ENCODE measurements at places on chromosomes 3 and 15. TPM values are rescaled to one million over a fixed set of nuclear protein-coding genes. Genes with fewer than 3 reads are reported as not detected.

DNA sequence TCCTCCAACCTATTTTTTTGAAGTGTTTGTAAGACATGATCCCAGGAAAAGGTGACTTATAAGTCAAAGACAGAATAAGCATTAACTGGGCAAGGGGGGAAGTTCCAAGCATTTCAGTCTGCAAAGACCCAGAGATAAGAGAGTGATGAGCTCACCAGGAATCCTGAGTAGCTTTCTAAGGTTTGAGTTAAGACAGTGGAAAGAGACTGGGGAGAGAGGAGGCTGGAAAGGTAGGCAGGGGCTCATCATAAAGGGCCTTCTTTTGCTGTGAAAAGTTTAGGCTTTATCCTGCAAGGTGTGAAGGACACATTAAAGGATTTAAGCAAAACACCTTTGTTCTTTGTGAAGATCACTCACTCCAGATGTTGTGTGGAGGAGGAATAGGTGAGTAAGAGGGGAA is 438.8 kb downstream of the CHL1 start:
- H3K36me3 ChIP-seq, result no peaks in the 10 kb centered on the region
- no peak for DNase-seq
- H3K27ac ChIP-seq, result no peak overlapping the region
- no peaks in the 10 kb centered on the region for H3K4me1 ChIP-seq

DNA sequence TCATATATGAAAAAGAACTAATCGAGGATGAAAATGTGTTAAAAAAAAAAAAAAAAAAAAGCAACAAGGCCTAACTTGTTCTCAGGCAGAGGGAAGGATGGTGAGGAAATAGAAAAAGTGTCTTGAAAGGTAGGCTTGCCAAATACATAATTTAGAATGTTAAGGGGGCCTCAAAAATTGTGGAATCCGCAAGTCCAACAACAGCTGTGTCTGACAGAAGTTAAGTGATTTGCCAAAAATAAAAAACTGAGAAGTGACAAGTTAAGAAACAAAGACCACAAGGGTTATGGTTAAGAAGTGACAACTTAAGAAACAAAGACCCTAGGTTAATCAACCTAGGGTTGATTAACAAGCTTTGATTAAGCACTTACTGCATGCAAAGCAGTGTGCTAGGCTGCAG is 110.6 kb downstream of the P2RY1 start:
- H3K27ac ChIP-seq, result no peak overlapping the region
- H3K4me1 ChIP-seq, result no peaks in the 10 kb centered on the region
- no peak overlapping the region for H3K4me3 ChIP-seq
- H3K27me3 ChIP-seq, result no peaks in the 10 kb centered on the region
- no peaks in the 10 kb centered on the region for H3K36me3 ChIP-seq
- DNase-seq, result no peak

- H3K27ac ChIP-seq, result no peak overlapping the region
- no peak overlapping the region for H3K4me3 ChIP-seq
- DNase-seq, result no peak
- H3K4me1 ChIP-seq, result peaks cover 4% of the 10 kb centered on the region
- H3K36me3 ChIP-seq, result no peaks in the 10 kb centered on the region
- no peaks in the 10 kb centered on the region for H3K27me3 ChIP-seq
Measured at GRCh38 chr3:123657568-123657967, 72.7 kb upstream of the HACD2 start.

- no peak for DNase-seq
- H3K27ac ChIP-seq, result no peak overlapping the region
- no peaks in the 10 kb centered on the region for H3K27me3 ChIP-seq
Measured at GRCh38 chr3:53011324-53011723, 34.5 kb downstream of the SFMBT1 start.

- DNase-seq, result no peak
- no peaks in the 10 kb centered on the region for H3K27me3 ChIP-seq
- H3K4me1 ChIP-seq, result no peaks in the 10 kb centered on the region
- H3K27ac ChIP-seq, result no peak overlapping the region
- H3K36me3 ChIP-seq, result no peaks in the 10 kb centered on the region
Measured at GRCh38 chr3:16113704-16114103, 60.8 kb upstream of the GALNT15 start.

The CCNB2 gene
- polyA plus RNA-seq, result 0.53 TPM

The CHRNB4 gene
- polyA plus RNA-seq, result not detected

DNA sequence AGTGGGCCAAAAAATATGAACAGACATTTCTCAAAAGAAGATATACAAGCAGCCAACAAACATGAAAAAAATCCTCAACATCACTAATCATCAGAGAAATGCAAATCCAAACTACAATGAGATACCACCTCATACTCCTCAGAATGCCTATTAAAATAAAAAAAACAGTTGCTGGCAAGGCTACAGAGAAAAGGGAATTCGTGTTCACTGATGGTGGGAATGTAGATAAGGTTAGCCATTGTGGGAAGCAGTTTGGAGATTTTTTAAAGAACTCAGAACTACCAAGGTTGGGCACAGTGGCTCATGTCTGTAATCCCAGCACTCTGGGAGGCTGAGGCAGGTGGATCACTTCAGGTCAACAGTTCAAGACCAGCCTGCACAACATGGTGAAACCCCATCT is 27.8 kb upstream of the C15orf40 start:
- H3K4me1 ChIP-seq, result no peaks in the 10 kb centered on the region
- H3K27ac ChIP-seq, result no peak overlapping the region
- H3K4me3 ChIP-seq, result no peak overlapping the region
- DNase-seq, result no peak
- H3K36me3 ChIP-seq, result peaks cover 33% of the 10 kb centered on the region

GRCh38 chr3:54985856-54986255 is 58.0 kb upstream of the LRTM1 start:
- H3K27me3 ChIP-seq, result no peaks in the 10 kb centered on the region
- DNase-seq, result no peak
- peaks cover 58% of the 10 kb centered on the region for H3K4me1 ChIP-seq
- no peak overlapping the region for H3K4me3 ChIP-seq
- peaks cover 16% of the 10 kb centered on the region for H3K36me3 ChIP-seq
- peak overlapping the region; percentile 61 for H3K27ac ChIP-seq

The SHC4 gene
- not detected for polyA plus RNA-seq

- DNase-seq, result no peak
- H3K4me1 ChIP-seq, result no peaks in the 10 kb centered on the region
- H3K27ac ChIP-seq, result no peak overlapping the region
- H3K27me3 ChIP-seq, result no peaks in the 10 kb centered on the region
- H3K4me3 ChIP-seq, result no peak overlapping the region
- no peaks in the 10 kb centered on the region for H3K36me3 ChIP-seq
Measured at GRCh38 chr3:65814845-65815578, 223.7 kb downstream of the MAGI1 start.

DNA sequence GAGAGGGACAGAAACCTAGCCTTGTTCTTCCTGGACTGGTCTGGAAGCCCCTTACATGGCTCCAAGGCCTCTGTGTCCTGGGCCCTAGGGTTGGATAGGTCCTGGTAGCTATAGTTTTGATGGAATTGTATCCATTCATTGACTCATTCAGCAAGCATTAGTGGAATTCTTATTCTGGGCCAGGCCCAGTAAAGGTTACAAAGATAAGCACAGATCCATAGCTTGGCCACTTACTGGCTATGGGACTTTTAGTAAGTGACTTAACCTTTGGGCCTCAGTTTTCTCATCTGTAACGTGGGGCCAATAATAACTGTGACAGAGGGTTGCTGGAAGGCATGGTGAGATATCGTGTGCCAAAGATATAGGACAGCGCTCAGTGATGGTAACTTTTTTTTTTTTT is 13.6 kb upstream of the DAG1 start:
- no peak overlapping the region for H3K27ac ChIP-seq
- no peak for DNase-seq
- no peak overlapping the region for H3K4me3 ChIP-seq

The EXD1 gene
- not detected for polyA plus RNA-seq

The CRYGS gene
- polyA plus RNA-seq, result 0.25 TPM

GRCh38 chr15:94856267-94856854 is 625.0 kb downstream of the MCTP2 start:
- no peak overlapping the region for H3K4me3 ChIP-seq
- H3K27ac ChIP-seq, result no peak overlapping the region
- no peak for DNase-seq
- H3K4me1 ChIP-seq, result no peaks in the 10 kb centered on the region

DNA sequence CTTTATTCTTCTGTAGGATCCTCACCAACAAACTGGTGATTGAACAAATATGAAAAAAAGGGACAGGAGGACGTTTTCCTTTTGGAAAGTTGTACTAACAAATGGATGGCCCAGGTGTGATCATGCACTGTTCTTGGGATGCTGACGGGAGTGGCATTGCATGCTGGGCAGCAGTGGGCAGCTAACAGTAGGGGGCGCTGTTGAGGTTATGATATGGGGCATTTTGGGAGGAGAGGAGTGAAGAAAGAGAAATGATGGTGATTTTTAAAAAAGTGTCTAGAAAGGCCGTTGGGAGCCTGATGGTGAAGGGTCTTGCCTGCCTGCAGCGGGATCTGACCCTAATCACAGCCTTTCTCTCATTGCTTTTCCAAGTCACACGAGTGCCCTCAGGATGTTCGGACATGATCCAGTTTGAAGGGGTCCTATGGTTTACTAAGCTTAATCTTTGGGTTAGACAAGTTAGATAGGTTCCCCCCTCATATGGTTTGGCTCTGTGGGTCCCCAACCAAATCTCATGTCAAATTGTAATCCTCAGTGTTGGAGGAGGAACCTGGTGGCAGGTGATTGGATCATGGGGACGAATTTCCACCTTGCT is 46.2 kb upstream of the PRTG start:
- H3K36me3 ChIP-seq, result no peaks in the 10 kb centered on the region
- H3K27ac ChIP-seq, result no peak overlapping the region
- no peaks in the 10 kb centered on the region for H3K27me3 ChIP-seq
- H3K4me1 ChIP-seq, result no peaks in the 10 kb centered on the region

GRCh38 chr3:5292512-5292911 is 105.0 kb downstream of the EDEM1 start:
- H3K27me3 ChIP-seq, result no peaks in the 10 kb centered on the region
- H3K36me3 ChIP-seq, result no peaks in the 10 kb centered on the region
- no peak overlapping the region for H3K4me3 ChIP-seq

- no peak overlapping the region for H3K27ac ChIP-seq
- no peak for DNase-seq
- H3K36me3 ChIP-seq, result no peaks in the 10 kb centered on the region
- no peak overlapping the region for H3K4me3 ChIP-seq
Measured at GRCh38 chr3:180414157-180414556, 187.8 kb upstream of the TTC14 start.

The ANAPC13 gene
- 102 TPM for polyA plus RNA-seq

DNA sequence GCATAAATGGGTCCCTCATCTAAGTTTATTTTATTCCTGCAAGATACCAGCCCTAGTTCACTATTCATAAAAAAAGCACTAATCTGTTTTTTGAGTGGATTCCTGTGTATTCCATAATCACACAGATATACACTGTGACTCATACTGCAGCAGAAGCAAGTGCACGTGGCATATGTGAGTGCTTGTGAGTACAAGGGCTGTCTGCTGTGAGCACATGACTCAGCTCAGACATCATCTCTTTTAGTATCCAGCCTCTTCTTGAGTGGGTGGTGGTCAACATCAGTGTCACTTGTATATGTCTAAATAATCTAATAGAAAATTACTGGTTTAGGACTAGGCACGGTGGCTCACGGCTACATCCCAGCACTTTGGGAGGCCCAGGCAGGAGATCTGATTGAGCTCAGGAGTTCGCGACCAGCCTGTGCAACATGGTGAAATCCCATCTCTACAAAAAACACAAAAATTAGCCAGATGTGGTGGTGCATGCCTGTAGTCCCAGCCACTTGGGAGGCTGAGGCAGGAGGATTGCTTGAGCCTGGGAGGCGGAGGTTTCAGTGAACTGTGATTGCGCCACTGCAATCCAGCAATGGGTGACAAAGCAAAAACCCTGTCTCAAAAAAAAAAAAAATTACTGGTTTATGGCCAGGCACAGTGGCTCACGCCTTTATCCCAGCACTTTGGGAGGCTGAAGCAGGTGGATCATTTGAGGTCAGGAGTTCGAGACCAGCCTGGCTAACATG is 49.8 kb downstream of the NIPA2 start:
- peaks cover 68% of the 10 kb centered on the region for H3K36me3 ChIP-seq
- DNase-seq, result no peak
- H3K4me1 ChIP-seq, result no peaks in the 10 kb centered on the region
- no peak overlapping the region for H3K4me3 ChIP-seq
- H3K27me3 ChIP-seq, result no peaks in the 10 kb centered on the region

The GOLGA8T gene
- polyA plus RNA-seq, result not detected

GRCh38 chr3:172580680-172581401 is 57.6 kb upstream of the TNFSF10 start:
- H3K4me1 ChIP-seq, result peaks cover 42% of the 10 kb centered on the region
- no peaks in the 10 kb centered on the region for H3K36me3 ChIP-seq
- no peaks in the 10 kb centered on the region for H3K27me3 ChIP-seq
- H3K27ac ChIP-seq, result no peak overlapping the region
- H3K4me3 ChIP-seq, result peak overlapping the region; percentile 40

The CEP19 gene
- polyA plus RNA-seq, result 2.7 TPM

- H3K27ac ChIP-seq, result no peak overlapping the region
- DNase-seq, result no peak
- H3K4me1 ChIP-seq, result no peaks in the 10 kb centered on the region
Measured at GRCh38 chr3:71265365-71265915, 318.1 kb downstream of the FOXP1 start.

DNA sequence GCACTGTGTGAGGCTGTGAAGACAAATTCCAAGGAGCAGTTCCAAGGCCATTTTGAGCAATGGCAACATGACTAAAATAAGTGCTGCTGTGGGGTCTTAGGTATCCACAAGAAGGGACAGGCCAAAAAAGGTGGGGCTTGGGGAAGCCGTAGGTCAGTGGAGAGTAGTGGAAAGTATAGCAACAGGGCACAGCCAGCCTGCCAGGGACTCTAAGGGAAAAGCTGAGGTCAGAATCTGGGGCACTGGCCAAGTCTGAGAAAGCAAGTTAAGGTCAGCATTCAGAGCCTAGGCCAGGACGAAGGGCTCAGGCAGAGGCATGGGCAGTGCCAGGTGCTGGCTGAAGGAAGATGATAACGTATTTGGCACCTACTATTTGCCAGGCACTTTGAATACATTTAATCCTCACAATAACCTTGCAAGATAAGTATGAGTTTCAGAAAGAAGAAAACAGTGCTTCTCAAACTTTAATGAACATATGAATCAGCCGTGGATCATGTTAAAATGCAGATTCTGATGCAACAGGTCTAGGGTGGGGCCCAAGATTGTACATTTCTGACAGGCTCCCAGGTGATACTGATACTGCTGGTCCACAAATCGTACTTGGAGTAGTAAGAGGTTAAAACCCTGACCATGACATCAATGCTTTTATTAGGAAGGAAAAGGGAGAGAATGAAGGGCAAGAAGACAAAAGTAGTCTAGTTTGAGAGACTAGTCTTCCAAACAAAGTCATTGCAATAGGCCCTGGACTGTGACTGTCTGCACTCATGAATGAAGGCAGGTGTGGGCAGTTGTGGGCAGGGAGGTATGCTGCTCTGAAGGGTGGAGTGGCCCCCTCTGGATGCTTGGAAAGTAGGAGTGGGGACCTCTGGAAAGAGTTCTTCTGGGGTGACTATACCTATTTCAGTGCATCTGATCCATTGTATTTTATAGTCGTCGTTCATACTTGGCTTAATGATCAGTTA is 106.3 kb upstream of the ANKRD28 start:
- H3K27me3 ChIP-seq, result no peaks in the 10 kb centered on the region
- H3K36me3 ChIP-seq, result no peaks in the 10 kb centered on the region
- no peaks in the 10 kb centered on the region for H3K4me1 ChIP-seq
- H3K4me3 ChIP-seq, result no peak overlapping the region
- DNase-seq, result no peak

Measured in CD14-positive monocyte (primary cell).